ENCODE measurements at places on chromosomes 12 and 14.

DNA sequence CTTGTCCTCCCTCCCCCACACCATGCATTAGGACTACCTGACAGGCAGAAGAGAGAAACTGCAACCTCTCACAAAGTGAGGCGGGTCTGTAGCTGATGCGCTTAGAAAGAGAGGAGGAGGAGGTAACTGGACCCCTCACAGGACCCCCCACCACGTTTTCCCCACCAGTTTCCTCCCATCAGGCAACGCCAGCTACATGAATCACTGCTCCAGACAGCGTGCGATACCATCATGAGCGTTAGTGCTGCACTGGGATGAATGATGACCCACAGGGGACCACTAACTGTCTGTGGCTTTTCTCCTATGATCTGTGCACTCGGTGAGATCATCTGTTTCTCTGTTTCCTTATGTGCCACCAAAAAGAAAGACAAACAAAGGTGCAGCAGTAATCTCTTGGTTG is 77.7 kb downstream of the KCNK10 start:
- no peak for DNase-seq

GRCh38 chr14:24605435-24606190 is 3.9 kb downstream of the GZMH start:
- peak; percentile 67 for DNase-seq

- no peak for DNase-seq
These were observed 67.9 kb downstream of the TSPAN9 start for GRCh38 chr12:3145033-3145432.

- no peak for DNase-seq
These were observed 1.5 kb downstream of the TMEM132C start for GRCh38 chr12:128268379-128268995.

- no peak for DNase-seq
These were observed 81.4 kb upstream of the REP15 start for GRCh38 chr12:27614866-27615265.

GRCh38 chr12:131378176-131378842 is 332.6 kb upstream of the SFSWAP start:
- DNase-seq: no peak

- no peak for DNase-seq
These were observed 9.8 kb downstream of the ZNF385A start for GRCh38 chr12:54374562-54375258.

- DNase-seq: peak; percentile 50
These were observed 43.7 kb downstream of the DDX11 start for GRCh38 chr12:31117203-31118011.

DNA sequence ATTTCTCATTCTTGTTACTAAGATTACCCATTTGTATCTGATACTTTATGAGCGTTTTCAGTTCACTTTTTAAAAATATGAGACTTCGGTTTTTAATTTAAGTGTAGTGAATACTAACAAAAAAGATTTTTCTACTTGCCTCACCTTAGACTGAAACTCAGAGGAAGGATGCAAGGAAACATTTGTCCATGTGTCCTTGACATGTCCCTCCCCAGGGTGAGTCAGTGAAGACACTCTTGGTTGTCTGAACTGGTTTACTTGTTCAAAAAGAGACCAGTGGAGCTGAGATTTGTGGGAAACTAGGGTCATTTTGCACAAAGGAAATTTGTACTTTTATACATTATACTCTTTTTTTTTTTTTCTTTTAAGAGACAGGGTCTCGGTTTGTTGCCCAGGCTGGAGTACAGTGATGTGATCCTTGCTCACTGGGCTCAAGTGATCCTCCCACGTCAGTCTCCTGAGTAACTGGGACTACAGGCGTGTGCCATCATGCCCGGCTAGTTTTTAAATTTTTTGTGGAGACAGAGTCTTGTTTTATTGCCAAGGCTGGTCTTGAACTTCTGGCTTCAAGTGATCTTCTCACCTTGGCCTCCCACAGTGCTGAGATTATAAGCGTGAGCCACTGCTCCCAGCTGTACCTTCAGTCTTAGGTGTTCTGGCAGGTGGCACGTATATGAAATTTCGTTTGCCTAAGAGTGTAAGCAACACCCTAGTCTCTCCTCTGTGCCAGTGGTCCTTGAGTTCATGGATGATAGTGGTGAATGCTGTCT is 56.7 kb downstream of the PPFIBP1 start:
- no peak for DNase-seq

- DNase-seq: no peak
These were observed 22.5 kb upstream of the C14orf180 start for GRCh38 chr14:104557086-104557485.

GRCh38 chr12:89521364-89522223 is 3.0 kb downstream of the GALNT4 start:
- DNase-seq: no peak

- no peak for DNase-seq
These were observed 169.1 kb upstream of the RMST start for GRCh38 chr12:97293541-97293940.

DNA sequence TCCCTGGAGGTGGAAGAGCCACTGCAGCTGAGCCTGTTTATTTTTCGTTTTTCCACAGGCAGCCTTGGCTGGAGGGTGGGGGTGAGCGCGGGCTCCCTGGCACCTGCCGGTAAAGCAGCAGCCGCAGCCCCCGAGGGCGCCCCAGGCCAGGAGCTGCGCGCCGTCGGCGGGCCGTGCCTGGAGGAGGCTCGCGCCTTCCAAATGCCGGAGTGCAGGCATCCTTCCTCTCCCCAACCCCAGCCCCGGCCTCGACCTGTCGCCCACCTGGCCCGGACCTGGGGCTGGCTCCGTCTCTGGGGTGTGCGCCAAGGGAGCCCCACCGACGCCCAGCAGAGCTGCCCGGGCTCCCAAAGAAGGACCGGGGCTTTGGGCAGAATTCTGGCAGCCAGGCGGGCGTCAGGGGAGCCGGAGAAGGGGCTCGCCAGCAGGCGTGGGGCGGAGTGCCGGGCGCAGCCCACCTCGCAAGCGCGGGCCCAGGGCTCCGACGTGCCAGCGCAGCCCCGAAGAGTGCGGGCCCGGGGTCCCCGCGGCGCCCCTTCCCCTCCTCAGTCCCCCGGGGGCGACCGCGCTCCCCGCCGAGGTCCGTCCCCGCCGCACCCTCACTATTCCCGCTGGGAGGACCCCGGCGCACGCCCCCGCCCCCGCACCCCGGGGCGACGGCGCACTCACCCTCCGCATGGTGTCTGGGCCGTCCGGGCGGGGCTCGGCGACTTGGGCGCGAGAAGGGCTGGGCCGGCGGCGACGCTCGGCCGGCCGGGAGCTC is 130.3 kb downstream of the NDUFA12 start:
- DNase-seq: no peak

GRCh38 chr12:90631591-90632212 is 323.3 kb downstream of the CCER1 start:
- no peak for DNase-seq

DNA sequence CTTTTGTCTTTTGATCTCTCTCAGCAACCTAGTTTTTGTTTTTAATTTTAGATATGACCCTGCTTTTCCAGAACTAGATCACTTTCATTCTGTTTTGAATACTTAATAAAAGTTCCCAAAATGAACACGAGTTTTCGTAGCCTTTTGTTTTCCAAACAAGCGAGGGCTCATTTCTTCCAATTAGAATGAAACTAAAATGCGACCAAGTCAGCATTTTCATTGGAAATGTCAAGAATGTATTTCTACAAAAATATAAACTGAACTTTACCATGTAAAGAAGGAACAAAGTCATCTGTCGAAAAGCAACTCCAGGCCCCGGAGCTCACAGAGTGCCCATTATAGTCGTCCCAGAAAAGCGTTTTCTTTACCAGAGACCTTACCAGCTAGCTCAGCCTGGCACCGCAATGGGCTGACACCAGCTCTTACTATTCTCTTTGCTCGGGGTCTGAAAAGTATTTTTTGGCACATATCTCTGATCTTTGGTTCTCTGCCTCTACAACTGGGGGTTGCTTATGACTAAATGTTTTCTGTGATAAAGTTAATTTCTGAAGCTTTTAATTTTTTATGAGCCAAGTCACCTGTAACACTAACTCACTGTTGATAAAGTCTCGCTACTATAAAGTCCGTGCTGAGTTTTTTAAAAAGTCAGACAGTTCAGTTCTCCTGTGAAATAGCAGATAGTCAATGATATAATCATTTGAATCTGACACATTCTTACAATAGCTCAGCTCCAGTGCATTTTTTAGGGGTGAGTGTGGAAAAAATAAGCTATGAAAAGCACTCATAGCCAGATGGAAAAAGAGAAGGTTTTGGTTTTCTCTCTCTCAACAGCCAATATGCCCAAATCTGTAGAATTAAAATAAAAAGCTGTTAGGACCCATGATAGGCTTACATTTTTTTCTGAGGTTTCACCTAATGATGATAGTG is 43.4 kb downstream of the SAMD4A start:
- no peak for DNase-seq

DNA sequence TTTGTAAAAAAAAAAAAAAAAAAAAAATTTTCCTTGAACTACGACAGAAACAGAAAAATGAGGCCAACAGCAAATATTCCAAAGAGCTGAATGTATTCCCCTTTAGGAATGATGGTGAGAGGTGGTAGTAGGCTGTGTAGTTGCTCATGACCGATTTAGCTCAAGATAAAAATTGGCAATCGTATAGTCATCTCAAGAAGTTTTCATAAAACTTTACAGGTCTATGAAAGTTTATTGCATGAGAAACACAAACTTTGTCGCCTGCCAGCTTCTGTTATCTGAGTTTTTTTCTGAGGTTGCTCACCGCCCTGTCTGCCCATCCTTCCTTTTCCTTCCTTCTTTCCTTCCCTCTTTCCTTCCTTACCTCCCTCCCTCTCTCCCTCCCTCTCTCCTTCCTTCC is 605.5 kb downstream of the BCL11B start:
- no peak for DNase-seq

DNA sequence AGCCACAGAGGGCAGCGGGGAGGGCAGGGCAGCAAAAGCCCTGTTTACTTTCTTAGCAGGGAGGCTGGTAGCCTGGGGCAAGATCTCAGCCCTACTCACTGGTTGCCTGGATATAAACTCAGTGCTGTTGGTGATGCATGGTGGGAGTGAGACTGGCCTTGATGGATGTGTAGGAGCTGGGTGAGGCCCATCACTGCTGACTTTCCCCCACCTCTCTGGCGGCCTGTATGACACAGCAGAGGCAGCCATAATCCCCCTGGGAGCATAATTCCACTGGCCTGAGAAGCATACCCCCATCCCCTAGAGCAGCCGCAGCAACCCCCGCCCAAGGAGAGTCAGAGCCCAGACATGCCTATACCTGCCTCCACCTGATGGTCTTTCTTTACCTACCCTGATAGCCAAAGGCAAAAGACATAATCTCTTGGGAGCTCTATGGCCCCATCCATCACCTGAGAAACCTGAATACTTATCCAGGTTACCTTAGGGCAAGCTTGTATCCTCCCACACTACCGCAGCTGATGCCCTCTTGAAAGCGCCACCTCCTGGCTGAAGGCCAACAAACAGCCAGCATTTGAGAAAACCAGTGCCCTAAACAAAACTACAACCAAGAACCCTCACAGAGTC is 59.3 kb downstream of the DNAI7 start:
- peak; percentile 5 for DNase-seq

- no peak for DNase-seq
These were observed 703.2 kb upstream of the STXBP6 start for GRCh38 chr14:25753130-25753529.

GRCh38 chr14:46661728-46662127 is 10.1 kb upstream of the RPL10L start:
- DNase-seq: no peak

DNA sequence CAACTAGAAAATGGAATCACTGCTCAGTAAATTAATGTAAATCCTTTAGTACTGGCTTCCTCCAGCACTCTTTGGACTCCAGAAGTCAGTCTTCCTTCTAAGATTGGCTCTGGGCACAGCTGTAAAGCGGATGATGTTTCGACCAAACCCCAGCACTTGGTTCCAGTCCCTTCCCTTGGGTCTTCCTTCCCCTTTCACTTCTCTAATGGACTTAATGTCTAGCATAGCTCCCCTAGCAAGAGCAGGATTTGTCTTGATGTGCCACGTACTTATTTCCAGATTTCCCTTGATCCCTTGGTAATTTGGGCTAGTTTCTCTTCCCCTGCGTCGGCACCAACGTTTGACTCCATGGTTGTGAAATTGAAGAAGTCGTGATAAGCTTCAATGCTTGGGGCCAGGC is 28.3 kb downstream of the C12orf75 start:
- no peak for DNase-seq

GRCh38 chr14:105250986-105251385 is 2.7 kb downstream of the BTBD6 start:
- DNase-seq: no peak
